ENCODE measurements at places on chromosomes 13 and 19. TPM values are rescaled to one million over a fixed set of nuclear protein-coding genes. Genes with fewer than 3 reads are reported as not detected.

GRCh38 chr19:38386971-38387549 is 774 bp downstream of the GGN start:
- DNase-seq: no peak
- H3K27ac ChIP-seq: peak overlapping the region; percentile 39
- H3K36me3 ChIP-seq: peaks cover 27% of the 10 kb centered on the region
- H3K4me3 ChIP-seq: peak overlapping the region; percentile 90
- H3K27me3 ChIP-seq: peaks cover 21% of the 10 kb centered on the region
- H3K4me1 ChIP-seq: peaks cover 14% of the 10 kb centered on the region

- DNase-seq: no peak
- H3K27ac ChIP-seq: no peak overlapping the region
- H3K4me1 ChIP-seq: no peaks in the 10 kb centered on the region
- H3K36me3 ChIP-seq: peaks cover 62% of the 10 kb centered on the region
- no peaks in the 10 kb centered on the region for H3K27me3 ChIP-seq
Observed at GRCh38 chr19:326871-327270, 17.7 kb downstream of the MIER2 start.

DNA sequence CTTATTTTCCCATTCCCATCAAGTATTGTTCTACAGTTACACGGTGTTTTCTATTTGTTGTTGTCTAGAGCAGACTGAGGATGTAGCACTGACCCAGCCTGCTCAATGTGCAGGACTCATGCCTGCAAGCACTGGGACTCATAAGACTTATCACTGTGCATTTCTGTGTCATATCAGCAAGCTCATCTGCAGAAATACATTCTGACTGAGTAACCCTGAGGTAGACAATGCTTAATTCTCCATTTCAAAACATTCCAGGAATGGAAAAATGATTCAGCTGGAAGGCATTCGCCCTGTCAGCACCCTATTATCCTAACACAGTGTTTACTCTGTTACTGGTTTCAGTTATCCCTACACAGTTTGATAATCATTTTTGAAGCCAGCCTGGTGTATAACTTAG is 2506.4 kb downstream of the PCDH9 start:
- no peak overlapping the region for H3K27ac ChIP-seq
- no peaks in the 10 kb centered on the region for H3K27me3 ChIP-seq

DNA sequence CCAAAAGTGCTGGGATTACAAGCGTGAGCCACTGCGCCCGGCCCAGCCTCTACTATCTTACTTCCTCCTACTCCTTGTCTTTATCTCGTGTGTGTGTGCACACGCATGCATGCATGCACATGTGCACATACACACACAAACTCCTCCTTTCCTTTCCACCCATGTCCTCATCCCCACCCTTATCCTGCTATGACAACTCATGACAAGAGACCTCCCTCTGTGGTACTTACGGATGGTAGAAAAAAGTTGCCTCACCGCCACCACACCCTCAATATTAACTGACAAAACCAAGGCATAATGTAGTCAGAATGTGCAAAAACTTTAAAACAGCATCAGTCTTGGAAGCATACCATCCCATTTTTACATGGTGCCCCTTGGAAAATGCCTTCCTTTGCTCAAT is 15.9 kb upstream of the EEF1AKMT1 start:
- peaks cover 5% of the 10 kb centered on the region for H3K4me1 ChIP-seq
- no peaks in the 10 kb centered on the region for H3K27me3 ChIP-seq
- DNase-seq: no peak
- peaks cover 46% of the 10 kb centered on the region for H3K36me3 ChIP-seq
- peak overlapping the region; percentile 40 for H3K27ac ChIP-seq
- no peak overlapping the region for H3K4me3 ChIP-seq

DNA sequence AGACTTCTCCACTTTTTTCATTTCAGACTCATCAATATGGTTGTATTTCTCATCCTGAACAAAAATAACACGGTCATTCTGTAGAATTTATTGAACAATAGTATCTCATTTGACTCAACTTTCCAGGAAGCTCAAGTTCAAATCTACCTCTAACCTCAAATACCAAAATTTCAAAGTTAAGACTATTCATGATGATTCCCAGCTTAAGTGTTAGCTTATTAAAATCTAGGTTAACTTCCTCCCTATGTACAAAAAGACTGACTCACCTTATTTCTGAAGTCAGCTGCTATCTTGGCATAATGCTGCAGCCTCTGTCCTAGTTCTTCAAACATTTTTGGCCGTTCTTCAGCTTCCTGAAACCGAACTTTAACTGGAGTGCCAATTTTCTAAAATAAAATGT is 23.2 kb downstream of the HSPH1 start:
- H3K27ac ChIP-seq: peak overlapping the region; percentile 39
- peaks cover 83% of the 10 kb centered on the region for H3K36me3 ChIP-seq
- peaks cover 49% of the 10 kb centered on the region for H3K4me1 ChIP-seq
- no peak overlapping the region for H3K4me3 ChIP-seq
- no peaks in the 10 kb centered on the region for H3K27me3 ChIP-seq
- DNase-seq: no peak

- peaks cover 2% of the 10 kb centered on the region for H3K27me3 ChIP-seq
- H3K27ac ChIP-seq: no peak overlapping the region
- no peak for DNase-seq
Observed at GRCh38 chr13:47146991-47147811, 250.3 kb upstream of the HTR2A start.

DNA sequence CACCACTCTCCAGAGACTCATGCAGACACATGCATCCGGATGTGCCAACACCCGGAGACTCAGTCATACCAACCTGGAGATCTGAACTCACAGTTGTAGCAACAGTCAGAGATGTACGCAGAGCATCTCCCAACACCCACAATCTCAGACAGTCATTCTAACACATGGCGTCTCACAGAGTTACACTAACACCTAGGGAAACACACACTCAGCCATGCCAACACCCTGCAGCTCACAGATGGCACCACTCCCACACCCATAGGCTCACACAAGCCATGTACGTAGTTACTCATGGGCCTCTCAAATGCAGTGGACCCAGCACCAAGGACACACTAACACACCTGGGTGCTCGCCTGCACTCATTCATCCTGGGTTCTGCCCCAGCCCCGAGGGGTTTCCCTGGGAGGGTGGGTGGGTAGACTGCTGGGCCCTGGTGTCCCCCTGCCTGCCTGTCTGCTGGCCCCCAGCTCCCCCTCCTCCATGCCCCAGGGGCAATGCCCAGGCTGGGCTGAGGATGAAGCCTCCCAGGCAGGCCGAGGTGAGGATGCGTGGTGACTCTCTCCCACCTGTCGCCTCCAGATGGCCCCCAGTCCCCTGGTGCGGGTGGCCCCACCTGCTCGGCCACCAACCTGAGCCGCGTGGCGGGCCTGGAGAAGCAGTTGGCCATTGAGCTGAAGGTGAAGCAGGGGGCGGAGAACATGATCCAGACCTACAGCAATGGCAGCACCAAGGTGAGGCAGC is 10.0 kb downstream of the PKN1 start:
- no peak overlapping the region for H3K4me3 ChIP-seq
- peaks cover 30% of the 10 kb centered on the region for H3K4me1 ChIP-seq
- no peaks in the 10 kb centered on the region for H3K27me3 ChIP-seq
- no peak overlapping the region for H3K27ac ChIP-seq
- peaks cover 55% of the 10 kb centered on the region for H3K36me3 ChIP-seq

- DNase-seq: no peak
- no peaks in the 10 kb centered on the region for H3K27me3 ChIP-seq
- H3K4me3 ChIP-seq: no peak overlapping the region
- peaks cover 2% of the 10 kb centered on the region for H3K4me1 ChIP-seq
- H3K27ac ChIP-seq: no peak overlapping the region
- H3K36me3 ChIP-seq: peaks cover 61% of the 10 kb centered on the region
Observed at GRCh38 chr19:55232286-55232602, 3.7 kb upstream of the TMEM86B start.

The PCP2 gene
- 1.5 TPM for total RNA-seq

Data from activated CD4-positive, alpha-beta T cell treated with anti-CD3 and anti-CD28 coated beads, Interleukin-2, amount 10 ng/mL, durations not matched to agents 24 days and 14 days (primary cell).